ENCODE measurements at places on chromosomes 6 and 20.
A peak's percentile ranks its signal among the peaks of the same experiment; 100 is the strongest.

- DNase-seq: no peak
Observed at GRCh38 chr6:21200134-21200870, 393.2 kb upstream of the SOX4 start.

DNA sequence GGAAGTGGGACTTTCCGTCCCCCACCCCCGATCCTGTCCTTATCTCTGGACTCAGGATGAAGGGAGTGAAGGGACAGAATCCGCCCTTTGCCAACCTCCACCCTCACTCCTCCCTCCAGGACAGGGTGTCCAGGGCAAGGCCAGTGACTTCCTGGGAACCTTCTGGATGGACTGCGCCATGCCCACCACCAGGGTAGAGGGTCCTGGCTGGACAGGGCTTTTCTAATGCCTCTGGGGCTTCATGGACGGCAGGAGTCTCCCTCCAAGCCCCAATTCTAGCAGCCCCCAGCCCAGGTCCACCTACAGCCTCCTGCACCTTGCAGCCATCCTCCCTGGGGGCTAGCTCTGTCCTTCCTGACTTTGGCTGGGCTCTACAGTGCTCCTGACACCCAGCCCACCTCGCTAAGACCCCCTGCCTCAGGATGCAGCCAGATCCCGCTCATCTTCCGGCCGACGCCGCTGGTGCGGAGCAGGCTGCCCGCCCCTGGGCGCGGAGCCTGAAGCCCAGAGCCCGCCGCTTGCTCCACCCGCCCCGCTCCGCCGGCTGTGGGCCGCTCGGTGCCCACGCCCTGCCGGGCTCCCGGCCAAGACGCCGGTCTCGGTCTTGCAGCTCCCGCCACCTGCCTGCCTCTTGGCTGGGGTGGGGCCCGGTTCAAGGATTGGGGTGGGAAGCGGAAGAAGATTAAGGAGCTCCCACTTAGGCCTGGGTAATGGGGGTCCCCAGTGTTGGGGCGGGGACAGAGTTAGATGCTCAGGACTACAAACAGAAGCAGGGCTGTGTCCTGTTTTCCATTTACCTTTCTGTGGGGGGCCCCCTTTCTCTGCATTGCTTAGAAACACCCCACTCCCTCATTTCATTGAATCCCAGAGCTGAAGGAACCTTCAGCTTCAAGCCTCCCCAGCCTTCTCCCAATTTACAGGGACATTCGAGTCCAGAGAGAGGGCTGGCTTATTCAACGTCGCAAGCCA lies 72.8 kb downstream of the MDGA1 start:
- peak; percentile 63 for DNase-seq

DNA sequence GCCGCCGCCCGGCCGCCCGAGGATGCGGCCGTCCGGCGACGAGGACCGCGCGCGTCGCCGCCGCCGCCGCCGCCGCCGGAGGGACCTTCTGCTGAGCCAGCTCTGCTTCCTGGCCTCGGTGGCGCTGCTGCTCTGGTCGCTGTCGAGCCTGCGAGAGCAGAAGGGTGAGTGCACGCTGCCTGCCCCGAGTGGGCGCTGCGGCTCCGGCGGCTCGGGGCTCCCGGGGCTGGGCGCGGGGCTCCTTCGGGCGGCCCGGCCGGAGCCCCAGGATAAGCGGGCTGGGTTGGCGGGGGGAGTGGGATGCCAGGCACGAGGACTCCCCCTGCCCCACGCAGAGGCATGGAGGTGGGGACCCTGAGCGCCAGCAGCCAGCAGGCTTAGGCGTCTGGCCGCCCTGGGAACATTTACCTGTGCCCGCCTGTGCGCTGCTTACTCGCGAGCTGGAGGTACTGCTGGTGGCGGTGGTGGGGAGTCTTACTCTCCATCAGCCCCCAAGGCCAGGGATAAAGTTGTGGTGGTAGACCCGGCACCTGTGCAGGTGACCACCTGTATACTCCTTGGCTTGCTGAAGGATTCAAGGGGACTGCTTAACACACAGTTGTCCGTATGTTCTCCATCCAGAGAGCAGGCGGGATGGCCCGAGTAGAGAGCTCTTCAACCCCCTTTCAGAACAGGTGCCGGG lies 520 bp downstream of the SLC24A3 start:
- DNase-seq: no peak

GRCh38 chr6:57315851-57316250 lies 1.6 kb upstream of the PRIM2 start:
- no peak for DNase-seq

DNA sequence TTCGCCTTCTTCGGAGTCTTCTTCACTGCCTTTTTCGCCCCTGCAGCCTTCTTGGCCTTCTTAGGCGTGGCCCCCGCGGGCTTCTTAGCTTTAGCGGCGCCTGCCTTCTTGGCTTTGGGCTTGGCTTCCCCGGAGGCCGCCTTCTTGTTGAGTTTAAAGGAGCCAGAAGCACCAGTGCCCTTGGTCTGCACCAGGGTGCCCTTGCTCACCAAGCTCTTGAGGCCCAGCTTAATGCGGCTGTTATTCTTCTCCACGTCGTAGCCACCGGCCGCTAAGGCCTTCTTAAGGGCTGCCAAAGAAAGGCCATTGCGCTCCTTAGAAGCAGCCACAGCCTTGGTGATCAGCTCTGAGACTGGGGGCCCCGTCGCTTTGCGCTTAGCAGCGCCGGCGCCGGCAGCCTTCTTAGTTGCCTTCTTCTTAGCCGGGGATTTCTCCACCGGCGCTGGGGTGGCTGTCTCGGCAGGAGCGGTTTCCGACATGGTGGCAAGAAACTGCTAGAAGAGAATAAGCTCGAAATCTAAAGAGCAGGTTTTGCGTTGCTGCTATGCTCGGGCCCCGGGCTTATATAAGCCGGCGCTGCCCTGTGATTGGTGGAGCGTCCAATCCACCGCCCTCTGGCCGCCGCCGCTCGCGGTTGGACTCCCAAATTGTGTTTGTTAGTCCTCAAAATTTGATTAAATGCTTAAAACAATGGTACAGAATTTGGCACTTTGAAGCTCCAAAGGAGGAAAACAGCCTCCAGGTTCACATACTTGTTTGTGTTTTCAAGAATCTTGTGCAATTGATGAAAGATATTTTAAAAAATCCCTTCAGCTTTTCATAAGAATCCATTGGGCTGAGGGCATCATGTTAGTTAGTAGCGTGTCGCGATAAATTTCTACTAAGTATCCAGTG lies 44.9 kb downstream of the OR2B2 start:
- peak; percentile 94 for DNase-seq

GRCh38 chr6:24032896-24033688 lies 92.9 kb upstream of the NRSN1 start:
- DNase-seq: no peak

Measured in activated CD8-positive, alpha-beta memory T cell treated with anti-CD3 and anti-CD28 coated beads, Interleukin-2, amount 50 U/mL, for 48 hours (primary cell).